ENCODE measurements at places on chromosomes 7 and 10.

DNA sequence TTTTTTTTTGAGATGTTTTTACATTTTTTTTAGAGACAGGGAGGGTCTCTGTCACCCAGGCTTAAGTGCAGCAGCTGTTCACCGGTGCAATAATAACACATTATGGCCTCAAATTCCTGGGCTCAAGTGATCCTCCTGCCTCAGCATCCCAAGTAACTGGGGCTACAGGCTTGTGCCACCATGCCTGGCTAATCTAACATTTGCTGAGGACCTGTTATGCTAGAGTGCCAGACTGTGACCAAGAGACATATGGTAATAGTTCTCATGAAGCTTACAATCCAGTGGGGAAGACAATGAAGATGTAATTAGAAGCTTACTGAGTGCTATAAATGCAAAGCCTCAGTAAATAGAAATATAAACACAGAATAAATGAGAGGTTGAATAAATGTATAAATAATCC lies 17.6 kb upstream of the ORC5 start:
- no peak for DNase-seq

DNA sequence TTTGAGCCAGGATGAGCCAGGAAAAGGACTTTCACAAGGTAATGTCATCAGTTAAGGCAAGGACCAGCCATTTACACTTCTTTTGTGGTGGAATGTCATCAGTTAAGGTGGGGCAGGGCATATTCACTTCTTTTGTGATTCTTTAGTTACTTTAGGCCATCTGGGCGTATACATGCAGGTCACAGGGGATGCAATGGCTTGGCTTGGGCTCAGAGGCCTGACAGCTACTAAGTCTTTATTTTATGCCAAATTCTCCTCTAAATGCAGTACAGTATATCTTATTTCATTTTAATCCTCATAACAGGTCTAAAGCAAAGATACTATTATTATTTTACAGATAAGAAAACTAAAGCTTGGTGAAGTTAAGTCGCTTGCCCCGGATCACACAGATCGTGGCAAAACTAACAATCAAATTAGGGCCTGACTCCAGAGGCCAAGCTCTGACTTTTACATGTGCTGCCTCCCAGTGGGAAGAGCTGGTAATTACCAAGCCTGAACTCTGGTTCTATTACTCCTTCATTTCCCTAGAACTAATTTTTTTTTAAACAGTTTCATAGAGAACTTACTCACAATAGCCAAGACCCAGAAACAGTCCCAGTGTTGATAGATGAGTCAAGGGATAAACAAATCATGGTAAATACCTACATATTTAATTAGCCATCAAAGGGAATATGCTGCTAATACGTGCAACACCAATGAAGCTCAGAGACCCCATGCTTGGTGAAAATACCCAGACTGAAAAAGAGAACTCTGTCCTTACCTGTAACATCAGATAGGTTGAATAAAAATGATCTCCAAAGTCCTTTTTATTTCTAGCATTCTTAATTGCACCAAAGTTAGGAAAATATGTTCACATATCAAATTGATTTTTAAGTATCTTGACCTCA lies 35.4 kb downstream of the C7orf25 start:
- no peak for DNase-seq

- DNase-seq = peak; percentile 69
Measured at GRCh38 chr7:131431289-131431688, 103.6 kb downstream of the MKLN1 start.

DNA sequence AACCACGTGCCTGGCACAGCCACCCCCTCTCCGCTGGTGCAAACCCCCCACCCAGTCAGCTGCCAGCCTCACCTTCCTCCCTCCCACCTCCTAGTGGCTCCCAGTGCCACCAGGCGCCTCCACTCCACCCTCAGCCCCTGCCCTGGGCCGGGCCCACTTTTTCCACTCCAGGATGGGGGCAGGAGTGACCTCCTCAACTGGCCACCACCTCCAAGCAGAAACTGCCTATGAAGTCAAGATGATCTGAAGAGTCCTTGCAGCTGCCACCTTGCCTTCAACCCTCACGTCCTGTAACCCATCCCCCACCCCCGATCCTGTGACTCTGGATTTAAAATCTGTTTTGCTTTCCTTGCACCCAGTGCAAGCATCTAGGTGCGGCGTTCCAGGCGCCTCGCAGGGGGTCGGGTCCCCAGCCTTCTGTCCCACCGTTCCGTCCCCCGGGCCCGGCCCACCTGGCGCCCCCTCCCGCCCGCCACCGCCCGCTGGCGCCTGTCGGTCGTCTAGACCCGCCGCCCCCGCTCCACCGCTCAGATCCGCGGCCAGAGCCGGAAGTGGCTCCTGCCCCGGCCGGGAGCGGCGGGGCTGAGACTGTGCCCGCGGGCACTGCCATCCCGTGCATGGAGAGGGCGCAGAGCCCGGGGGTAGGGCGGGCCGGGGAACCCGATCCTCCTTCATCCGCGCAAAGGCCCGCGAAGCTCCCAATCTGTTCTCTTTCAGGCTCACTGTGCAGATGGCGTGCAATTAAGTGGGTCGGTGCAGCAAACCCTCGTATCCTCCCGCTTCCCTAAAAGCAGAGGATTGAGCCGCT lies 51.2 kb upstream of the GTF2I start:
- no peak for DNase-seq

All from NCI-H2107 (cell line).